ENCODE measurements at places on chromosomes 1 and 21.

- DNase-seq: no peak
Measured at GRCh38 chr1:169043823-169044222, 62.7 kb upstream of the ATP1B1 start.

DNA sequence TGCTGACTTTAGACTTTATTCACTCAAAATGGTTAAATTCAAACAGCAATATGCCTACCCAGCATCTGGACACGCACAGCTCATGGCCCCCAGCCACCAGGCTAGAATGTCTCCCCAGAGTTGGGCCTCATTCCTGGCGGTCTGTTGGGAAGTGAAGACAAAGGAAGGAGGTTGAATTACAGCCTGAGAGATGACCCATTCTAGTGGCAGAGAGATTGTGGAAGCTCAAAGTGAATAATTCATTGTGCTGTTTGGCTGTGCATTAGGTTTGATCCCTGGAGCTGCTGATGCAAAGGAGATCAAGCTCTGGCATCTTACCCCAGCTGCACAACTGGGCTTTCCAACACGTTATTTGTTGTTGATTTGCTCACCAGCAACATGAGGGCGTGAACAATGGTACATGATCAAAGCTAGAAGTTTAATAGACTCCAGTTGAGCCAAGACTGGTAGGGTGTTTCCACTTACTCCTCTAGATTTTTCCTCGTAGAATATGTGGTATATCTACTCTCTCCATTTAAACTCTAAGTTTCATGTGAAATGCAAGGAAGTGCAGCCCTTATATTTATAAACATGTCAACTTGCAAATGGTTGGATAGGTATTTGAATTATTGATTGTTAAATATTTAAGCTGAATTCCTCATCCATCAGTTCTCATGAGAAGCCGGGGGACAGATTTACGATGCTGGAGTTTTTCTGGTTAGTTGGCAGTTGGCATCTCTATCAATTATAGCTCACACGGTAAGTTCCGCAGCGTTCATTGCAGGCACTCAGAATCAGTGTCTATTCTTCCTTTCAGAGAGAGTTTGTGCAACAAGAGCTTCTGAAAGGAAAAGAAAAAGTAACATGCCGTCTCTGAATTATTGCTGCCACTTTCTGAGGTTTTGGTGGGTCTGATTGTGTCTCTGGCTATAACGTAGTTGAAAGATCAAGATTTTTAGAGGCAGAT is 222.7 kb downstream of the TM2D1 start:
- DNase-seq: no peak

DNA sequence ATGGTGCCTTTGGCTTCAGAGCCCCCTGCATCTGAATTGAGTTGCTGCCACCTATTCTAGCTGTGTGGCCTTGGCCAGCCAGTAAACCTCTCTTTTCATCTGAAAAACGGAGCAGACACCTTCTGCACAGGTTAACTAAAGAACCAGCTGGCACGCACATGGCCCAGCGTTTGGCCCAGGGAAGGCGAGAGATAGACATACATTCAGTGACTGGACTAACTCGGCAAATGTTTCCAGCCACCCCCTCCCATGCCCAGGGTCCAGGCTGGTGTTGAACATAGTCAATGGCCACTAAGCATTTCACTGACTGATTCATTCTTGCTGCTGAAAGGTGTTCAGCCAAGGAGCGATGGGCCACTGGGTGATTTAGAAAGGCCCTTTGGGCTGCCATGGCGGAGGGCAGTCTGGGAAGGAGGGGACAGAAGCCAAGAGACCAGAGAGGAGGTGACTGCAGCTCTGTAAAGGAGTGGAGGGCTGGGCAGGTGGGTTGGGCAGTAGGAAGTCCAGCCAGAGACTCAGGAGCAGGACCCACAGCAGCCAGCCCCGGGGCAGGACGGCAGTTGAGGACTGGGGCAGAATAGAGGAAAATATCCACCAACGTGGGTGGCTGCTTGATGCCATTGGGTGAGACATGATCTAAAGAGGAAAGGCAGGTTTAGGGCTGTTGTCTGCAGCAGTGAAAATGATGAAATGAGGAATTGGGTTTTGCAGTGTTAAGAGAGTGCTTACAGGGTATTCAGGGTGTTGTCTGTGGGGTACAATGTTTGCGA is 184.3 kb downstream of the HIVEP3 start:
- no peak for DNase-seq

DNA sequence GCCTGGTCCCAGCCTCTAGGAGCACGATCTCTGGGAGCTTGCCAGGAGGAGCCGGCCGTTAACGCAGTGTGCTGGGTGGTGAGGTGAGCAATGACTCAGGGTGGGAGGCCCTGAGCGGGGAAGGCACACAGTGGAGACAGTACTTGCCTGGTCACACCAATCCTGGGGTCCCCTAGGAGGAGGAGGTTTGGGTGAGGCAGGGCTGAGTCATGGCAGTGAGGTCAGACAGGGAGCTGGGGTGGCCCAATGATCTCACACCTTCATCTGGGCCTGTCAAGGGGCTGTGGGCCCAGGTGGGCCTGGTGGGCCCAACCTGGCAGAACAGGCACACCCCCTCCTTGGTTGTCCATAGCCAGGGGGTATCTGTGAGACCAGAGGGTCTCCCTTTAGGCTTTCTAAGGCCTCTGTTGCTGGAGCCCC is 8.6 kb upstream of the EDN2 start:
- no peak for DNase-seq

DNA sequence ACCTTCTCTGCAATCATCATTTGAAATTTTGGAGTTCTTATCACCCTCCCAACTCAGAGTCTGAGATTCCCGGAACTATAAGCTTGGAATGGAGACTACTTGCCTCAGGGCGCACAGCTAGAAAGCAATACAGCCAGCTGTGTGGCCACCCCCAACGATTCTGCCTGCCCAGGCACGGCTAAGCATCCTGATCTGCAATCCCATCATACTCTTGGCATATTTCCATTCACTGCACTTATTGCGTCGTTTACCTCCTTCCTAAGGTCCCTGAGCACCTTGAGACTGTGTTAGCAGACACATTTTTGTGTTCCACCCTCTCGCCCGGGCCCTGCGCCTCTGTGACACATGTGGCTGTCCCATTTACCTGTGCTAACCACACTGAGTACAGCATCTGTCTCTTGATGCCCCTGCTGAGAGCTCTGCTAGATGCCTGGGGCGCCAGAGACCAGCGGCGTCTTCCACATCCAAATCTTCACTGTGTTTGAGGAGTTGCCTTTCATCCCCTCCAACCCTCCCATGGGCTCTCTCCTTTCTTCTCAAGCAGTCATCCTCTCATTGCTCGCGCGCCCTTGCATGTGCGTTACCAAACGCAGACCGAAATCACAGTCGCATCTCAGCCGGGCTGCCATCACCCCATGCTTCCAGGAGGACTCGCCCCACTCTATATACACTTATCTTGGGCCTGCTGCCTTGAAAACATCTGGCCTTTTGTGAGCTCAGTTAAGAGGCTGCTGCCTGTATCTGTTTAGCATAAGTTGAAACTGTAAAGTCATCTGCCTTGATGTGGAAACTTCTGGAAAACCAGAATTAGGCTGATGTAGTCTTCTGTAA is 3.5 kb upstream of the CLDN19 start:
- no peak for DNase-seq

DNA sequence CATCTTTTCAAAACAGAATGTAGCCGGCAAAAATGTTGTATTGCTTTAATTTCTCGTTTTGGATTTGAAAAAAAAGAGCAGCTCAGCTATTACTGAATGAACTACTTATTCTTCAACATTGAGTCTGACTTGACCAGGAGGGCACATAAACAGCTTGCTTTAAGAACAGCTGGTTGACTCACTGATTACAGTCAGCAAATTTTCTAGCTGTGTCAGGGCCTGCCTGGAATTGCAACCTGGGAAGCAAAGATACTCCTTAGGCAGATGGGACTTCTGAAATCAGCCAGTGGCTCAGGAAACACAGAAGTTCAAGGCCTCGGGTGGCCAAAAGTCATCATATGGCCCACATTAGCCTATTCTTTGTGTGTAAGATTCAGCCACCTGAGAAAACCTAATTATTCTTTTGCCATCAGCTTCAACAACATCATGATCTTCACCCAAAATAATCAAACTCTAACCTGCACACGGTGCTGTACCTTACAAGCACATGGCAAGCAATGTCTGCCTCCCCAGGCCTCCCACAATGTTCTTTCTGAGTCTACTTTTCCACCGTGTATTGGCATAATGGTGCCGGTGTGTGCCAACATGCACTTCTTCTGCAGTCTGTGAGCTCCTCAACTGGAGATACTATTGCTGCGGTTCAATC is 307.2 kb downstream of the HHIPL2 start:
- no peak for DNase-seq

DNA sequence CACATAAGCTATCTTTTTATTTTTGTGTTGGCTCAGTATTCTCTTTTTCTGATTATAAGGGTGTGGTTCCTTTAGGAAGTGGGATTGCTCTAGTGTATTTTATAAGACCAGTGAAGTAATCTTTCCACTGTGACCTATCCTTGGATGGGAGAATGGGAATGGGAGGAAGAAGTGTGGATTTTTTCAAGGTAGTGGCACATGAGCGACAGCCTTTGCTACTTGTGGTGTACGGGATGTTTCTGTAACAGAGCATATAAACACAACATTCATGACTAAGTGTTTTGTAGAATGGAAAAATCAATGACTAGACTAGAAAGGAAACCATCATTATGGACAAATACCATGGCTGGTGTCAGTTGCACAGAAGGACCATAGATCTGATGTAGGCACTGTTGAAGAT is 209.6 kb downstream of the GIPC2 start:
- DNase-seq: no peak

DNA sequence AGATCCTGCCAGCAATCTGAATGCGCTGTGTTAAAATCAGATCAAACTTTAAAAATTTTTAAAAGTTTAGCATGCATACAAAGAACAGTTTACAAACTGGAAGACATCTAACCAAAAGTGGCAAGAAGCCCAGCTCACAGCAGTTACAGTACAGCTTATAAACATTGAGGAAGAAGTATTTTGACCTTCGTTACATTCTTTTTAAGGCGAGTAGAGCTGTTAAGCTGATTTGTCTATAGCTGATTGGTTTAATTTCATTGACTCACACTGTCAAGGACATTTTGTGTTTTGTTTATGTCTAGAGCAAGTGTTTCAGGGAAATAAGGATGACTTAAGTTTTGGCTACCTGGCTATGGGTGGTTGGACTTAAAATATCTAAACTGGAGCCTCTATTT is 3.0 kb upstream of the PGM1 start:
- DNase-seq: no peak

GRCh38 chr1:209723756-209724693 is 19.4 kb downstream of the HSD11B1 start:
- DNase-seq: no peak

DNA sequence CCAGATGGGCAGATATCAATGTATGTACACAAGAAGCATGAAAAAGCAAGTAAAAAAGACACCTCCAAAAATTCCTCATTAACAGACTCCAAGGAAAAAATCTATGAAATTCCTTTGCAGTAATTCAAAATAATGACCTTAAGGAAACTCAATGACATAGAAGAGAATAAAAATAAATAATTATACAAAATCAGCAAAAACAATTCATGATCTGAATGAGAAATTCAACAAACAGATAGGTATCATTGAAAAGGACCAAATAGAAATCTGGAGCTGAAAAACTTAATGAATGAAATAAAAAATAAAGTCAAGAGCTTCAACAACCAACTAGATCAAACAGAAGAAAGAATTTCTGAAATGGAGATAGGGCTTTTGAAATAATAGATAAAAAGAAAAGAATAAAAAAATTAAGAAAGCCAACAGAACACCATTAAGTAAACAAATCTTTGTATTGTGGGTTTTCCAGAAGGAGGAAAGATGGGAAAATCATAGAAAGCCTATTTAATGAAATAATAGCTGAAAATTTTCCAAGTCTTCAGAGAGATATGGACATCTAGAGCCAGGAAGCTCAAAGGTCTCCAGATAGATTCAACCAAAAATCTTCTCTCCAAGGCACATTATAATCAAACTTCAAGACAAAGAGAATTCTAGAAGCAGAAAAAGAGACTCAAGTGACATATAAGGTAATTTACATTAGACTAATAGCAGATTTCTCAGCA is 52.0 kb upstream of the KCNK1 start:
- no peak for DNase-seq

- DNase-seq: no peak
Measured at GRCh38 chr1:208164609-208165008, 79.6 kb downstream of the PLXNA2 start.

- no peak for DNase-seq
Measured at GRCh38 chr1:175193527-175193910, 943 bp upstream of the KIAA0040 start.

DNA sequence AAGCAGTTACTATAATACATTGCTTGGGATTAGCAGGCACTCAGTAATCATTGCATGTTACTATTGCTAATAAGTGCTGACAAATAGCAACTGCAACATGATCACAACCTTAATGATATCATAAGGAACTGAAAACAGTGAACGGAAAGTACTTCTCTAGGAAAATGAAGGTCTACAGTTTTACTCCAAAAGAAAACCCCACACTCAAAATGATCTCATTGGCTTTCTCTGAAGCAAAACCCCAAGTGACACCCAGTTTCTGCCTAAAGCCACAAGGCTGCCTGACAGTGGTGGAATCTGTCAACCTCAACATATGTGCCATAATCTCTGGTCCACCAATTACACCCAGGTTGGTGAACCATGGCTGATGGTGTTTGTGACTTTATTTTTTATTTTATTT is 137.6 kb downstream of the PTGER3 start:
- DNase-seq: no peak

DNA sequence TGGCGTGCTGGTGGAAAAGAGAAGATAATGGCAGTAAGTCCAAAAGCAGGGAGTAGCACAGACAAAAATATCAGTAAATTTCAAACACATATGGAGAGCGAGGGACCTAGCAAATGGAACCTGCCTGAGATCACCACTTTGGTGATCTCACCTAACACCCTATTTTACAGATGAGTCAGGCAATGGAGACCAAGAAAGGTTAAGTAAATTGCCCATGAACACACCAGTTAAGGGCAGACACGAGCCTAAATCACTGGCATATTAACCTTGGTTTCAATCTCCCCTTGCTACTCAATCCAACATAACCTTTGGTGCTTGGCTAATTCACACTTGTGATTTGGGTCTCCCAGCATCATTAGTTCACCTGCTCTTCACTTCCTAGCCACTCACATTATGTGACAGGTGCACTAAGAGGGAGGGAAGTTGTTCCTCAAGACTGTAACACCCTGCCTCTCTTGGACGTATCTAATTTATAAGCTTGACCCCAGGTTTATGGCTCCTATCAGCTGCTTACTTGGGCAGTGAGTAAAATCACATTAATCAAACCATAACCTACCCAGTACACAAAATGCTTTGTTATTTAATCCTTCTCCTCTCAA is 11.5 kb downstream of the ZNF697 start:
- no peak for DNase-seq

DNA sequence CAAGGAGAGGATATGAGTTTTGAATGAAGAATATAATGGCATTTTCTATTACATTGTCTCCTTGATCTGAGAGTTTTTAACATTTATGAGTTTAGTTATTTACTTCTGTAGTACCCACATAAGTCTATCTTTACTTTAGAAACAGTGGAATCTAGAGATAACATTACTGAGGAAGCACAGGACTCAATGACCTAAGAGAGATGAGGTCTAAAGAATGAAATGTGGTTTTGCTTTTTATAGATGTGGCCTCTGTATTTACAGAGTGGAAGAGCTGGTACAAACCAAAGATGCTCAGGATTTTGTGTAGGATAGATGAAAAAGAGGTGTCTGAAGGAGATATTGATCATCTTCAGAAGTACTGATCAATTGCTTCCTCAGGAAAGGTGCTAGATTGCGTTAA is 177.3 kb downstream of the KCTD3 start:
- no peak for DNase-seq
